GDM1 (cell line): ENCODE measurements at places on chromosomes 4 and X.

- DNase-seq = no peak
Measured at GRCh38 chr4:99190336-99190735, 28.7 kb downstream of the ADH6 start.

DNA sequence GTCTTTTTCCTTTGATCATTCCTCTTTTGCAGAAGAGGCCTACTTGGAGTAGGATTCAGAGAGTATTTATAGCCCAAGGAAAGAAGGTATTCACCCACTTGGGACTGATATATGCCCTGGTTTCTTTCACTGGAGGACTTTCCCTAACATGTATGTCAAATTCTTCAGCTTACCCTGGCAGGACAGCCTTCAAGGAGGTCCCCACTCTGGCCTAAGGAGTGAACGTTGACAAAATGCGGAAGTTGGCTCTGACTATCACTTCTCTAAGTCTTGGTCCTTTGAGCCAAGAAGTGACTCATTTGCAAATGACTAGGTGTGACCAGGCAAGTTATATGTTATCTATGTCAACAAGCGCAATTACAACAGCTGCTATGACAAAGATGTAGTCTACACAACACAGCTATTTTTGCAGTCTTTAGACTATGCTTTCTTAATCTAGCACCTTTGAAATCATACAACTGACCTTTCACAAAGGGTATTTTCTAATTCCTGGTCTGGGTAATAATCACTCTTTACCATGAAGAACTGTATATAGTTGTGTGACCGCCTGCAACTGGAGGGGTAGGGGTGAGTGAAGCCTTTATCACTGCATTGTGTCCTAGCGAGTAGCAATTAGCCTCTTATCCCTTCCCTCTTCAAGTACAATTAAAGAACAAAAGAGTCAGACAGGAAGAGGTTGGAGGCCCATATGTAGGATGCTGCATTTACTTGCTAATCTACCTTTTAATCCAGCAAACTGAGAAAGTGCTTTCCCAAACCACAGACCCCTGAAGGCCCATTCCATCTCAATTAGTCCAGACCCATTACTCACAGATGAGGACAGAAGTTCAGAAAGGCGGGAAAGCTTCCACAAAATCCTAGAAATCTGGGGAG lies 50.1 kb downstream of the RASGEF1B start:
- DNase-seq = peak; percentile 66

- DNase-seq = no peak
Measured at GRCh38 chr4:1203026-1203616, 30.7 kb upstream of the SPON2 start.

DNA sequence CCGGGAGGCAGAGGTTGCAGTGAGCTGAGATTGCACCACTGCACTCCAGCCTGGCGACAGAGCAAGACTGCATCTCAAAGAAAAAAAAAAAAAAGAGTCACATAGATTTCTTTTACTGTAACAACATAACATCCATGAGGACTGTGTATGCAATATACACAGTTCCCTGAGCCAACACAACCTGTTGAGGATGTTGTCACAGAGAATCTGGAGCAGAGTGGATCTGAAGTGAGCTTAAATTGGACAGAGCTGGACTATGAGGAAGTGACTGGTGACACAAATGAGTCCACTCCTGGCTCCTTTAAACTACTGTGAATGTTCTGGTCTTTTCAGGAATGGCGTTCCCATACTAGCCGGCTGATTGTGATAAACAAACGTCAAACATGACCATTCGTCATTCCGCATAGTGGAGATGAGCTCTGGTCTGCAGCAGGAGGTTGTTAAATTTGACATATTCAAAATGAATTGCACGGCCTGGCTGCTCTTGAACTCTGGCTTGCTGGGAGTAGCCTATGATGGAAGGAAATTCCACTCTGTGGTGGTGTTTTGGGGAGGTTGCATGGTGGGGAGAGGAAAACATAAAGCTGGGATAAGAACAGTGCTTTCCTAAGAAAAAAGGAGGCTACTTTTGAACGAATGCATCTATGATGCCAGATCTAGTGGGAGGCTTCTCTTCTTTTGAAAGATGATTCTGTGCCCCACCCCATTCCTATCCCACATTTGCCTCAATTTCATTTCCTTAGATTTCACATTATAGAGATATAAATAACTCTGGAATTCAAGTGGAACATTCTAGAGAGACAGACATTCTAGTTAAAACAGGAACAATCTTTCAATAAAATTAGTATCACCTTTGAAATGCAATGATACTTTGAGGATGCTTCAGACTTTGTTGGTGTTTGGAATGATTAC lies 149.5 kb downstream of the SHROOM3 start:
- DNase-seq = no peak

- DNase-seq = peak; percentile 30
Measured at GRCh38 chrX:80511969-80512760, 91.9 kb downstream of the TENT5D start.

DNA sequence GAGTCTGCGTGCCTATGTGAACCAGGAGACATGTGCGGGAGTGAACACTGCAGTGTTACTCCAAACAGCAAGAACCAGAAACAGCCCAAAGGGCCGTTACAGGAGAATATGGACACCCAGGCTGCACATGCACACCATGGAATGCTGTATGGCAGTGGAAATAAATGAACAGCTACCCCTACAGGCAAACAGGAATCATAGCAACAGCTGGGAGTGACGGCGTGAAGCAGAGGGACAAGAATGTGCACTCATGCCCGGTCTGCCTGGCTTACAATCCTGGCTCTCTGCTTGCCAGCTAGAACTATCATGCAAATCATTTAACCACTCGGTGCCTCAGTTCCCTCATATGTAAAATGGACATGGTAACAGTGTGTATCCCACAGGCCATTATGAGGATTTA lies 16.6 kb downstream of the GPKOW start:
- peak; percentile 25 for DNase-seq

DNA sequence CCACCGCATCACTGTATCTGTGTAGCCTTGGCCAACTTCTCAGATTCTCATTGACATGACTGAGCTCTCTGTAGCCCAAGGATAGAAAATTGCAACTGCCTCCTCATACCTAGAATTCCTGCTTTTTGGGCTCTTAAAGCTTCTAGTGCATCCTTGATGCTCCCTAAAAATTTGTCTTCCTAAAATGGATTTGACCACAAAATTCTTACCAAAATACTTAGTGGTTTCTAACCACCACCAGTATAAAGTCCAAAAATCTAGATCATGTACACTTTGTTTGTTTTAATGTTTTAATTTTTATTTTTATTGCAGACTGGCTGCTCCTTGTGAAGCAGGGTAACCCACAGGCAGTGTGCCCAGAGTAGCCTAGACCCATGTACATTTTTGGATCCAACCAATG lies 75.5 kb downstream of the TBC1D9 start:
- DNase-seq = no peak

DNA sequence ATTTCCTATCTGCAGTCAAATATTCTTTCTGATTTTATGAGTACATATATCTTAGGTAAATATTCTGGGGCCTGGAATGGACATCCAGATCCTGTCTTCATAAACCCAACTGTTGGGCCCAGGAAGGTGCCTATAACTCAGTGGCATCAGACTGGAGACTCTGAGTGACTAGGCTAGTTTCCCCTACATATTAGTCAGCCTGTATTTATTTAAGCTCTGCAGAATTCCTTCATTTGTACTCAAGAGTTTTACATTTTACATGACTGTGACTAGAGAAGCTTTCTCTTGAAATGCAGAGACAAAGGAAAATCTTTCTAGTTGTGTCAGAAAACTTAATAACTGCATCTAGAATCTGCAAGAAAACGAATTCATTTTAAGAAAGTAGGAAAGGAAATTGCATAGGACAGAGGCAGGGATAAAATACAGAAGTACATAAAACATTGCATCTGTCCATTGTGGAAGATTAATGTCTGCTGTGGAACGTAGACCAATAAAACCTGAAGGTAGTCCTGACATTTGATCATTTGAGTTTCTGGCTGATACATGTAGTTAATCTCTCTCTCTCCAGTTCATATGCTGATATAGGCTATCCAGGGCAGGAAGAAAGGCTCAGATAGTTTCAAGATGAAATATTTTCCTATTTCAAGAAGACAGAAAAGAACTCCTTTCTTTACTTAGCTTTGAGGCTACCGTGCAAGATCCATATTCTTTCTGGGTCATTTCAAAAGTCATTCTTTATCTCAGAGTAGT lies 78.2 kb downstream of the OPHN1 start:
- no peak for DNase-seq

DNA sequence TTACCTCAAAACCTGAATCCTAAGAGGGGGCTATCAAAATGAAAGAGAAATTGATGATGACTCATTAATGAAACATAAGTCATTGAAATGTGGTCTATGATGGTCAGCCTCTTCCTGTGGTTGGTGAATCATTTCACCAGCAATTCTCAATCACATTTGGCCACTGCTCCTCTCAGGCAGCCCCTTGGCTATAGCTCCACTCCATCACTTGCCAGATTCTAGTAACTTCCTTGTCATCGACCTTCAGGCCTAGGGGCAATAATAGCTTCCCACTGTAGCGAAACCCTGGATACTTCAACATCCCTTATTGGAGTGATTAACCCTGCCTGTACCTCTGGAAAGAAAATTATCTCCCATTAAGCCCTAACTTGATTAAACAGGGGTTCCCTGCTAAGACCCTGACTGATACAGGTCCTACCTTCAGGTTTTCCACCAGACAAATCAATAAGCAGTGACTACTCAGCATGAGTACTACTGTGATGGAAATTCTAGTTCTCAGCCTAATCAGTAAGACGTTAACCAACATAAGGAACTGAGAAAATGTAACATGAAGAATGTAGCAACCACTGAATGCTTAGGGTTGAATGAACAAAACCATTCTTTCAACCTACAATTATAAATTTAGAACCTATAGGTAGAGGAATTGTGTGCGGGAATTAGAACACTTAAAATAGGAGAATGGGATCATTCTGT lies 30.4 kb downstream of the ADH7 start:
- DNase-seq = no peak

- no peak for DNase-seq
Measured at GRCh38 chr4:181127171-181127570, 1116.0 kb upstream of the TENM3 start.

DNA sequence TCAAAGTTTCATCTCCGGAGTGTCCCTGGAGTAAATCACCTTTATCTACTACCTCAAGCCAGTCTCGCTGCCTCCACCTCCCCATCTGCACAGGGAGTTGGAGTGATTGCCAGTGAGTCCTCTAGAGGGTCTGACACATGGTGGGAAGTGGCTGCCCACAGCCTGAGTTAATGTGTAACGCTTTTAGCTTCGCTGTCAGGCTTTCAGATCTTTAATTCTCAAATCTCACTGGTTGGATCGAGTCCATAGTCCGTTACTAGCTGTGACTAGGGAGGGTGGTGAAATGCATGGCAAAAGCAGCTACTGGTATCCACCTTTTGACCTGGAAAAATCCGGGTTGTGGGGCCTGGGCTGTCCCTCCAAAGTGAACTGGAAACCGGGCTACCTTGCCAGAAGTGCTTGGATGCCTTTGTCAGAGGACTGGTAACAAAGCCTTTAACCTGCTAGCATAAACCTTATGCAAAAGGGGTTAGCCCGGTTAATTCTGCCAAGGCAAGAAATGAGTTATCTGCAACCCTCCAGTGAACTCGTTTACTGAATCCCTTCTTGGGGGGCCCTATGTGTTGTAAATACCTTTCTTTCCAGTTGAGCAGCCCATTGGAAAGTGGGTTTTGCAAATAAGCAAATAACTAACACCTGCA lies 5.1 kb upstream of the WDR1 start:
- no peak for DNase-seq

DNA sequence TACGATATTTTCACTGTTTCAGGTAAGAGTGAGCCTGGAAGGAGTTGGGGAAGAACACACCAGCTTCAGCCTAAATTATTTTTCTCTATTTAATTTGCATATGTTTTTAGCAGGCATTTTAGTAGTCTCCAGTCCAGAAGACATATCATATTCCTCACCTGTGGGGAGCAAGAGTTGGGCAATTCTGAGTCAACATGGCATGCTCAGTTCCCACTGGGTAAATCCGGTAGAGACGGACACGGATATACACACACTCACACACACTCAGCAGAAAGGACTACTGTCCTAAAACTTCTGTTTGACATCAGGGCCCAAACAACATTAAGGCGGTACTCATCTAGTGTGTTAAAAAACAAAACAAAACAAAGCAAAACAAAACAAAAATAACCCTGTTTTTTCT lies 4.9 kb upstream of the BEX4 start:
- no peak for DNase-seq

DNA sequence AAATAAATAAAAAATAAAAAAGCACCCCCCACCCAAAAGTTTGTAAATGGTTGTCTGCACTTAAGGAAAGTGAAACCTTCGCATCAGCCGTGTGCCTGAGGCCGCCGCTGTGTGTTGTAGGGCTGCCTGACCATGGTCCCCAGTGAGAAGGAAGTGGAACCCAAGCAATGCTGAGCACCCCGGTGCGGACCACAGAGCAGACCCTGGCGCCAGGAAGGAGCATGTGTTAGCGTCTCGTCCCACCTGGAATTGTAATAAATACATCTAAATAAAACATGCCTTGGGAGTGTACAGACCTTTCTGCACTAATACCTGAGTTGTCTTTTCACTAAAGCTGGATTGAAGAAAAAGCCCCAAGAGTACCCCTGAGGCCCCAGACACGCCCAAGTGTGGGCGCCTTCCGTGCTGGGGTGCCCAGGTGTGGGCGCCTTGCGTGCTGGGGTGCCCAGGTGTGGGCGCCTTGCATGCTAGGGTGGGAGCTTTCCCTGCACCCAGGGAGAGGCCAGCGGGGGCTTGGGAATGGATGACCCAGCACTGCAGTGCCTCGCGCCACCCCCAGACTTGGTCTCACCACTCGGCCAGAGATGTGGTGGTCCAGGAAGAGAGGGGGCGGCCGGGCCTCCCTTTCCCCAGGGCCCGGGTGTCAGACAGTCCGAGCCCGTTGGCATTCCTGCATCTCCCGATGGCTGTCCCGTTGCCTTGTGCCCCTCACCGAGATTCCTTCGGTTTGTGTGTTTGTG lies 33.7 kb downstream of the HTT-AS start:
- DNase-seq = no peak

DNA sequence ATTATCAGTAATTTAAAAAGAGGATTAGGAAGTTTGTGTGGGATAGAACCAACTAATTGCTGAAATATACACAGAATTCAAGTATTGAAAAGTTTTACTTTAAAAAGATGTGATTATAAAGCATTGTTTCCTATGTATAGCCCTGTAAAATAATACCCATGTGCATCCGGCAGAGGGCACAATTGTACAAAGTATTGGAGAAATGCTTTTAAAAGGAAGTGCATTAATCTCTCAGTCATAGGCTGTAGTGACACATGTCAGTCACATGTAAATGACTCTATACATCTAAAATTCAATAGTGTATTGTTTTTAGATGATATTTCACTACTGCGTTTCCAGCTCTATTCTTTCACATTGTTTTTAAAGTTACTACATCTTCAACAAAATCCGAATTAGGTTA lies 9.7 kb upstream of the GEMIN8 start:
- no peak for DNase-seq

DNA sequence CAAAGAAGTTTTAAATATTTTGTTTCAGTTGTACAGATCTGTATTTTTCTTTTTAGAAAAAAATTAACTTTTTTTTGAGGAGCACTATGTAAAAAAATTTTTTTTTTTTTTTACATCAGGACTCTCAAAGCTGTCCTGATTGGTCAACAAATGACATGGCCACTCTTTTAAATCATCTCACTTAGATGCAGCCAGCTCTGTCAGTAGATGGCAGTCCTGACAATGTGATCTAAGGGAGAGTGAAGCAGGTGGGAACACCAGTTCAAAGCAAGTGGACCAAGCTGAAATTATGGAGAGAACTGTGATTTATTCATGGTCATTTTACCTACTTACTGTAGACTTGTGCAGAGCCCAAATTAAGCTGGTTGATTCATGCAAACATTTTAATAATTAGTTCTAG lies 174.7 kb upstream of the GPRIN3 start:
- peak; percentile 34 for DNase-seq

- DNase-seq = no peak
Measured at GRCh38 chrX:154142386-154142785, 1.7 kb upstream of the OPN1LW start.
